ENCODE measurements at places on chromosomes 4 and X.

DNA sequence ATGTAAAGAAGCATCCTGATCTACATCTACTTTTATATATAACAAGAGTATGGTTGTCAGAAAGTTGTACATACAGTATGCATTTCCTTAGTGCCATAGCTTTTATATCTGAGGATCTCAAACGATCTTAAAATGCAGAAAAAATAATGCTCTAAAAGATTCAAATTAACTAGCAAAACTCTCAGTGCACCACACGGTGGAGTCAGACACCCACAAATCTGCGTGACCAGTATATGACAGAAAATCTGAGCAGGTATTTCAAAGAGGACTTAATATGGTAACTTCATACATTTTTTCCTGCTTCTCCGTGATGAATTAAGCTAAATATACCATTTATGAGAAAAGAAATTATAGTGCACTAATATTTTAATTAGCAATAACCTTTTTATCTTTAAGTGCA lies 803.0 kb downstream of the DMD start:
- DNase-seq: no peak

- no peak for DNase-seq
Measured at GRCh38 chr4:4849524-4850193, 9.8 kb upstream of the MSX1 start.

DNA sequence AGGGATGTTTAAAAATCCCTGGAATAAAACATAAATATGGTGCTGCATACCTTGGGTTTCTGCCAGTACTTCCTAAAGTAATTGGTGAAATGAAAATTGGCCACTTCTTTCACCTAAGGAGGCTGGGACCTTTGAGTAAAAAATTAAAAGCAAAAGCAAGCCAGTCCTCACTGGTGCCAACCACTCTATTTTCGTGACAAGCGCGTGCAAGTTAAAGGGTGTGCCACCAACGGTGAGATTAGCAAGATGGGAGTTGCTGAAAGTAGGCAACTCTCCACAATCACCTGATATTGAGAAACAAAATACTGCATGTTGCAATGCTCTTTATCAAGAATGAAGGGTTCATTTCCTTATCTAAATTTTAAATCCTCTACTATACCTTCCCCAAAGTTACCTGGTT lies 19.7 kb upstream of the RTL9 start:
- DNase-seq: no peak

GRCh38 chrX:68895341-68895755 lies 66.5 kb downstream of the EFNB1 start:
- no peak for DNase-seq

DNA sequence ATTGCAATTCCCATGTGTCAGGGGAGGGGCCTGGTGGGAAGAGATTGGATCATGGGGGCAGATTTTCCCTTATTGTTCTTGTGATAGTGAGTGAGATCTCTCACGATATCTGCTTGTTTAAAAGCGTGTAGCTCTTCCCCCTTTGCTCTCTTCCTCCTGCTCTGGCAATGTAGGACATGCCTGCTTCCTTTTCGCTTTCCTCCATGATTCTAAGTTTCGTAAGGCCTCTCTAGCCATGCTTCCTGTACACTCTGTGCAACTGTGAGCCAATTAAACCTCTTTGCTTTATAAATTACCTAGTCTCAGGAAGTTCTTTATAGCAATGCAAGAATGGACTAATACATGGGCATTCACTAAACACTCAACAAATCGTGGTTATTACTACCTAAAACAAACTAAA lies 37.2 kb upstream of the PAPSS1 start:
- DNase-seq: no peak

Measured in stimulated activated CD8-positive, alpha-beta memory T cell treated with anti-CD3 and anti-CD28 coated beads, Interleukin-12 subunit alpha, Interleukin-12 subunit beta, amount 100 ng/mL, for 4 hours (primary cell).